ENCODE measurements at places on chromosomes 2 and 18. TPM values are rescaled to one million over a fixed set of nuclear protein-coding genes. Genes with fewer than 3 reads are reported as not detected.

The INPP5D gene
- total RNA-seq: 247 TPM

- H3K4me3 ChIP-seq: no peak overlapping the region
- H3K27ac ChIP-seq: no peak overlapping the region
- DNase-seq: no peak
- H3K4me1 ChIP-seq: peaks cover 5% of the 10 kb centered on the region
Measured at GRCh38 chr2:105409717-105410116, 10.9 kb upstream of the FHL2 start.

The CDK15 gene
- total RNA-seq: not detected

DNA sequence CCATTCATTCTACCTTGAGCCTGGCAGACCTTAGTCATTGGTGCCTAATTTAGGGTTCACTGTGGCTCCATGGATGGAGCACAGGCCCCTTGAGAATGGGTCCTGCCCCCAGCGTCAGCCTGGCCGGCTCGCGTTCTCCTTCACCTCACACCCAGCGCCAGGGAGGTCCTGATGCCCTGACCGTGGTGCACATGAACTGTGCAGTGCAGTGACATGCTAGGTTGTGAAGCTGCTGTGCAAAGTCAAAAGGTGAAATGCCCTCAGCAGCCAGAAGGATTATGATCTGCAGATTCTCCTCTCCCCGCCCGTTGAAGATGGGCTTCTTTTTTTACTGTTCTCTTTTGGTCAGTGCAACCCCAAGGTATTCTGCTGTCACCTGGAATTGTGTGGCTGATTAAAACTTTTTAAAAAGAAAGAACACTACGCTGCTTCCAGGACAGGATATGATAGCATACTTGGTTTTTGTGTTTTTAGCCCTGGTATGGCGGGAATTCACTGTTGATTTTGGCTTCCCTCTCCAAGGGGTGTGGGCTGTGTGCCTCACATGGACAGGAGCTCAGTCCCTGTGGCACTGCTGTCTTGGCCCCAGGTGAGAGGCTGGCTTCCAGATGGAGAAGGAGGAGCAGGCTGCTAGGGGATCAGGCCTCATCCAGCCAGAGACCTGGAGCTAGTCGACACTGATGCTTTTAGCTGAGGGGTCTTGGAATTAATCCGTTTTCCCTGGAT lies 49.4 kb upstream of the MCFD2 start:
- no peak overlapping the region for H3K27ac ChIP-seq
- H3K27me3 ChIP-seq: no peaks in the 10 kb centered on the region
- DNase-seq: no peak
- peaks cover 22% of the 10 kb centered on the region for H3K4me1 ChIP-seq
- peaks cover 71% of the 10 kb centered on the region for H3K36me3 ChIP-seq

The CRIM1 gene
- 0.71 TPM for total RNA-seq

The IMPA2 gene
- total RNA-seq: 7.5 TPM

The IL37 gene
- not detected for total RNA-seq

The RNF181 gene
- total RNA-seq: 108 TPM

DNA sequence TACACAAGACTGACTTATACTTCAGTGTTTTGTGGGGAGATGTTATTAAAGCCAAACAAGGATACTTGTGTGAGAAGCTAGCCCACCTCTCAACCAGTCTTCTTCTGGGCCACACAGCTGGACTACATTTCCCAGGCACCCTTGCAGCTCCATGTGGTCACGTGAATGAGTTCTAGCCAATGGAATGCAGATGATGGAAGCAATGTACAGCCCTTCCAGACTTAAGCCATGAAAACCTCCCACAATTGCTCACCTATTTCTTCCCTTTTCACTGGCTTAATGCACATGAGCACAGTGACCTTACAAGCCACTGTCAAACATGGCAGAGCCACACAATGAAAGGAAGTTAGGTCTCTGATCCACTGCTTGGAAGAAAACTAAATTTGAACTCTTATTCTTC lies 20.4 kb upstream of the FEZ2 start:
- no peaks in the 10 kb centered on the region for H3K36me3 ChIP-seq
- peaks cover 10% of the 10 kb centered on the region for H3K27me3 ChIP-seq
- H3K4me3 ChIP-seq: no peak overlapping the region
- DNase-seq: no peak
- no peak overlapping the region for H3K27ac ChIP-seq
- no peaks in the 10 kb centered on the region for H3K4me1 ChIP-seq

The NR4A2 gene
- 7.5 TPM for total RNA-seq

GRCh38 chr2:223008162-223008561 lies 43.8 kb upstream of the KCNE4 start:
- no peak for DNase-seq
- H3K27me3 ChIP-seq: peaks cover 14% of the 10 kb centered on the region
- no peak overlapping the region for H3K27ac ChIP-seq

The CYRIA gene
- total RNA-seq: 76.1 TPM

- H3K4me3 ChIP-seq: no peak overlapping the region
- no peak overlapping the region for H3K27ac ChIP-seq
- H3K27me3 ChIP-seq: no peaks in the 10 kb centered on the region
Measured at GRCh38 chr18:35616074-35616473, 34.5 kb downstream of the GALNT1 start.

The CCNYL1 gene
- 13.5 TPM for total RNA-seq

GRCh38 chr2:149020432-149020851 lies 18.1 kb upstream of the LYPD6B start:
- H3K27me3 ChIP-seq: no peaks in the 10 kb centered on the region
- H3K4me3 ChIP-seq: no peak overlapping the region
- peak overlapping the region; percentile 91 for H3K27ac ChIP-seq
- peaks cover 55% of the 10 kb centered on the region for H3K4me1 ChIP-seq

The SPDYA gene
- total RNA-seq: 2.1 TPM

- H3K4me1 ChIP-seq: peaks cover 21% of the 10 kb centered on the region
- DNase-seq: no peak
- H3K27ac ChIP-seq: no peak overlapping the region
- no peaks in the 10 kb centered on the region for H3K36me3 ChIP-seq
- no peak overlapping the region for H3K4me3 ChIP-seq
- no peaks in the 10 kb centered on the region for H3K27me3 ChIP-seq
Measured at GRCh38 chr2:75320898-75321598, 121.7 kb upstream of the TACR1 start.

DNA sequence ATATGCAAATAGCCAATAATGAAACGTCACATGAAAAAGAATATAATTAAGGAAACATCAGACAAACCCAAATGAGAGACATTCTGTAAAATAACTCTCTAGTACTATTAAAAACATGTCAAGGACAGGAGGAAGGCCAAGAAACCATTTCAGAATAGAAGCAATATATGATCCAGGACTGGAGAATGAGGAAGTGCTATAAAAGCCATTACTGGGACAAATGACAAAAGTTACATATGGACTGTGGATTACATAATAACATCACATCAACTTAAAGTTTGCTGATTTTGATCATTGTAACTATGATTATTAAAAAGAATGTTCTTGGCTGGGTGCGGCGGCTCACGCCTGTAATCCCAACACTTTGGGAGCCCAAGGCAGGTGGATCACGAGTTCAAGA lies 81.3 kb downstream of the CRACDL start:
- no peaks in the 10 kb centered on the region for H3K4me1 ChIP-seq
- H3K4me3 ChIP-seq: no peak overlapping the region
- H3K36me3 ChIP-seq: peaks cover 5% of the 10 kb centered on the region
- DNase-seq: no peak

The HTR2B gene
- total RNA-seq: not detected

DNA sequence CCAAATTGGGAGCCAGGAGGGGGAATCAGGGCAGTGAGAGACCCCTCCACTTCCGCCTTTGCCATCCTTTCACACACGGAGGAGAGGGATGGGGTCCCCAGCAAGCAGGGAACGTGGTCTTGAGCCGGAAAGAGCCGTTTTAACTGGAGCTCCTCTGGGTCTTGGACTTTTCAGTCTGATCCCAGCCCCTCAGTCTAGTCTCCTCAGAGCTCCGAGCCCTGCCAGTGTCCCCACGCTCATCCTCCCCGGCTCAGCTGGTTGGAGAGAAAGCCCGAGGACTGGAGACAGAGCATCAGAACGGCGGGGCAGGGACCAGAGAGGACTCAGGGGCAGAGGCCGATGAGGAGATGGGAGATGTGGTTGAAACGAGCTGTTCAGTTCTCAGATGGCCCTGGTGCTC lies 26.1 kb upstream of the OTOF start:
- H3K27ac ChIP-seq: no peak overlapping the region
- H3K36me3 ChIP-seq: no peaks in the 10 kb centered on the region
- H3K4me3 ChIP-seq: no peak overlapping the region
- peaks cover 14% of the 10 kb centered on the region for H3K27me3 ChIP-seq

DNA sequence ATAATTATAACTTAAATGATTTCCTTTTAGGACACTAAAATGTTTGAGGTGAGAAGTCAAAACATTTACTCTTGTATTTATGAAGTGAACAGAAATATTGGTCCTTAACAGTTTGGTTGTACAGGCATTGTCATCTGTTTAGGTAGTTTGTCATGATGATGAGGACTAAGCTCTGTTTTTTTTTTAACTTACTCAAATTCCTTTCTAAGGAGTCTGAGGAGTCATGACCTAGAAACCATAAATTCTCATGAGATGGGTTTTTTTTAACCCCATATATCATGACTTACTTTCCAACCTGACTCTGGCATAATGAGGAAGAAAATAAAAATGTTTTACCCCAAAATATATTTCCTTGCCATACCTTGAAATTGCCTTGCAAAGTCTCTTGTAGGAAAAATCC lies 1176.2 kb downstream of the SUCLG1 start:
- H3K27me3 ChIP-seq: no peaks in the 10 kb centered on the region
- H3K4me1 ChIP-seq: no peaks in the 10 kb centered on the region
- no peak overlapping the region for H3K27ac ChIP-seq

DNA sequence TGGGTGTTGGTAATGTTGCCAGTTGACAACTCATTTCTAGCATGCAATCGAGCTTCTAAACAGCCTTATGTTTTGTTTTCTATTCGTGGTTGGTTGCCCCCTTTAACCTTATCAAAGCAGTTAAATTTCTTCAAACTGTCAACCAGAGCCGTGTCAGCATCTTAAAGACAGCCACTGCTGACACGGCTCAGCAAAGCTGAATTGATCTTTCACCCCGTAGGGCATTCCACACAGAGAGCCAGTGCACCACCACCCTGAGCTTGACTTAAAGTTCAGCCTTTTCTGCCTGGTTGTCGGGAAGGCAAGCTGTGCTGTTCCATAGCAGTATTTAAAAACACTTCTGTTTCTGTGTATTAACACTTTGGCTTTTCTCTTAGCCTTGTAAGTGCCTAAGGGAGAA lies 355.0 kb upstream of the CHST9 start:
- H3K4me1 ChIP-seq: no peaks in the 10 kb centered on the region
- DNase-seq: no peak
- no peak overlapping the region for H3K27ac ChIP-seq
- H3K4me3 ChIP-seq: no peak overlapping the region
- no peaks in the 10 kb centered on the region for H3K27me3 ChIP-seq
- H3K36me3 ChIP-seq: no peaks in the 10 kb centered on the region

DNA sequence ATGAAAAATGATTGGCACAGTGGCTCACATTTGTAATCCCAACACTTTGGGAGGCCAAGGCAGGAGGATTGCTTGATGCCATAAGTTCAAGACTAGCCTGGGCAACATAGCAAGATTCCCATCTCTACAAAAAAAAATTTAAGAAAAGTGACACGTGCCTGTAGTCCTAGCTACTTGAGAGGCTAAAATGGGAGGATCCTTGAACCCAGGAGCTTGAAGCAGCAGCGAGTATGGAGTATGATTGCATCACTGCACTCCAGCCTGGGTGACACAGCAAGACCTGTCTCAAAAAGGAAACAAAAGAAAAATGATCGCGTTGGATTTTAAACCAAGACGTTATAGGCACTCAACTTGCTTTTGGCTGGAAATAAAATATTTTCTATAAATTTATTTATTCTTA lies 37.8 kb upstream of the CREB1 start:
- peaks cover 24% of the 10 kb centered on the region for H3K4me1 ChIP-seq
- no peak for DNase-seq
- no peak overlapping the region for H3K27ac ChIP-seq
- H3K4me3 ChIP-seq: no peak overlapping the region

The ELOA2 gene
- not detected for total RNA-seq

- H3K4me3 ChIP-seq: no peak overlapping the region
- peaks cover 50% of the 10 kb centered on the region for H3K4me1 ChIP-seq
- no peak overlapping the region for H3K27ac ChIP-seq
- no peak for DNase-seq
- H3K27me3 ChIP-seq: no peaks in the 10 kb centered on the region
Measured at GRCh38 chr2:86039963-86040655, 65.6 kb downstream of the POLR1A start.

- DNase-seq: no peak
- no peaks in the 10 kb centered on the region for H3K36me3 ChIP-seq
- no peak overlapping the region for H3K27ac ChIP-seq
Measured at GRCh38 chr18:30192216-30192615, 850.3 kb downstream of the DSC3 start.

- H3K4me1 ChIP-seq: no peaks in the 10 kb centered on the region
- no peak overlapping the region for H3K4me3 ChIP-seq
- H3K36me3 ChIP-seq: no peaks in the 10 kb centered on the region
- DNase-seq: no peak
- H3K27me3 ChIP-seq: no peaks in the 10 kb centered on the region
Measured at GRCh38 chr2:187951470-187952218, 340.0 kb upstream of the GULP1 start.

DNA sequence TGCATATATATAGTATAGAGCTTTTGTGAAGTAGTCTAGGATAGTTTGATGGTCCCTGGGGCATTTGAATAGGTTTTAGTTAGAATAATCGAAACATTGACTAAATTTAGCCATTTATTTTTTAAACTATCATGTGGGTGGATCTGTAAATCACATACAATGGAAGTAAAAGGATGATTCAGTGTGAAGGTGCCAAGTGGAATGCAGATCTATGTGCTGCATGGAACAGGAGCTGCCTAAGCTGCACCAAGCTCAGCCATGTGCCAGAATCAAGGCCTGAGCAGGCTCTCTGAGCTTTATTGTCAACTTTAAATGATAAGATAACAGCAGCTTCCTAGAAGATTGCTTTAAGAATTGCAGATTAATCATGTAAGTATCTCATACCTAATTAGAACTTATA lies 1996.2 kb upstream of the PIK3C3 start:
- no peak overlapping the region for H3K4me3 ChIP-seq
- no peaks in the 10 kb centered on the region for H3K27me3 ChIP-seq
- no peaks in the 10 kb centered on the region for H3K36me3 ChIP-seq
- no peaks in the 10 kb centered on the region for H3K4me1 ChIP-seq

DNA sequence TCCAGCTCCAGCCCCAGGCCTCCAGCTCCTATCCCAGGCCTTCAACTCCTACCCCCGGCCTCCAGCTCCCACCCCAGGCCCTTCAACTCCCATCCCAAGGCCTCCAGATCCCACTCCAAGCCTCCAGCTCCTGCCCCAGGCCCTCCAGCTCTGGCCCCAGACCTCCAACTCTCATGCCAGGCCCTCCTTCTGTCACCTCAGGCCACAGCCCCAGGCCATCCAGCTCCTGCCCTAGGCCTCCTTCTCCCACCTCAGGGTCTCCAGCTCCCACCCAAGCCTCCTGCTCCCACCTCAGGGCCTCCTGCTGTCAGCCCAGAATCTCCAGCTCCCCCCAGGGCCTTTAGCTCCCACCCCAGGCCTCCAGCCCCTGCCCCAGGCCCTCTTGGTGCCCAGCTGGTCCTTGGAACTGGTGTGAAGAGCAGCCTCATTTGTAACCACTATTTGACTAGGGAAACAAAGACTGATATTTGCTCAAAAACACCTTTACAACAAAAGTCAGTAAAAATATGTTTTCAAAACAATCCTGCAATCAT lies 67.8 kb upstream of the SALL3 start:
- no peaks in the 10 kb centered on the region for H3K27me3 ChIP-seq
- no peak overlapping the region for H3K4me3 ChIP-seq
- no peaks in the 10 kb centered on the region for H3K36me3 ChIP-seq
- H3K4me1 ChIP-seq: no peaks in the 10 kb centered on the region
- no peak overlapping the region for H3K27ac ChIP-seq

All from activated B cell treated with CpG ODN at 0.5 μM for 24 hours (primary cell).